ENCODE measurements at places on chromosomes 16 and 17. TPM values are rescaled to one million over a fixed set of nuclear protein-coding genes. Genes with fewer than 3 reads are reported as not detected.
A peak's percentile ranks its signal among the peaks of the same experiment; 100 is the strongest.

GRCh38 chr16:5036228-5037156 lies 2.8 kb upstream of the NAGPA start:
- peaks cover 50% of the 10 kb centered on the region for H3K4me1 ChIP-seq
- no peaks in the 10 kb centered on the region for H3K27me3 ChIP-seq
- peak overlapping the region; percentile 39 for H3K27ac ChIP-seq
- no peak overlapping the region for H3K4me3 ChIP-seq
- peaks cover 3% of the 10 kb centered on the region for H3K36me3 ChIP-seq

DNA sequence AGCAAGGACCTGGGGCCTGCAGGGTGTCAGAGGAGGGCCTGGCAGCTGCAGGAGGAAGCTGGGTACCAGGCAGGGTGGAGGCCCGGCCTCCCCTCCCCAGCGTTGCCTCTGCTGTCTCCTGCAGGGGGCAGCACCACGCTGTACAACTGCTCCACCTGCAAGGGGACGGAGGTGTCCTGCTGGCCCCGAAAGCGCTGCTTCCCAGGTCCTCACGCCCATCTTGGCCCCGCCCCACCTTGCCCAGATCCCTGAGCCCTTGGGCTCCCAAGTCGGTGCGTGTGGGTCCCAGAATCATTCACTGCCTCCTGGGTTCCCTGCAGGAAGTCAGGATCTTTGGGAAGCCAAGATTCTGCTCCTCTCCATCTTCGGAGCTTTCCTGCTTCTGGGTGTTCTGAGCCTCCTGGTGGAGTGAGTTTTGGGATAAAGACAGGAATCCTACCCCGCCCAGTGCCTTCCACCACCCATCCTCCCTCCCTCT lies 1.2 kb downstream of the TMEM95 start:
- H3K4me1 ChIP-seq, result peaks cover 41% of the 10 kb centered on the region
- no peak overlapping the region for H3K27ac ChIP-seq
- H3K4me3 ChIP-seq, result no peak overlapping the region
- peak; percentile 89 for DNase-seq
- no peaks in the 10 kb centered on the region for H3K27me3 ChIP-seq
- H3K36me3 ChIP-seq, result no peaks in the 10 kb centered on the region

- H3K27ac ChIP-seq, result peak overlapping the region; percentile 49
- H3K4me1 ChIP-seq, result peaks cover 49% of the 10 kb centered on the region
- peak; percentile 84 for DNase-seq
- no peaks in the 10 kb centered on the region for H3K36me3 ChIP-seq
These were observed 51.6 kb downstream of the ACTG1 start for GRCh38 chr17:81460856-81461460.

DNA sequence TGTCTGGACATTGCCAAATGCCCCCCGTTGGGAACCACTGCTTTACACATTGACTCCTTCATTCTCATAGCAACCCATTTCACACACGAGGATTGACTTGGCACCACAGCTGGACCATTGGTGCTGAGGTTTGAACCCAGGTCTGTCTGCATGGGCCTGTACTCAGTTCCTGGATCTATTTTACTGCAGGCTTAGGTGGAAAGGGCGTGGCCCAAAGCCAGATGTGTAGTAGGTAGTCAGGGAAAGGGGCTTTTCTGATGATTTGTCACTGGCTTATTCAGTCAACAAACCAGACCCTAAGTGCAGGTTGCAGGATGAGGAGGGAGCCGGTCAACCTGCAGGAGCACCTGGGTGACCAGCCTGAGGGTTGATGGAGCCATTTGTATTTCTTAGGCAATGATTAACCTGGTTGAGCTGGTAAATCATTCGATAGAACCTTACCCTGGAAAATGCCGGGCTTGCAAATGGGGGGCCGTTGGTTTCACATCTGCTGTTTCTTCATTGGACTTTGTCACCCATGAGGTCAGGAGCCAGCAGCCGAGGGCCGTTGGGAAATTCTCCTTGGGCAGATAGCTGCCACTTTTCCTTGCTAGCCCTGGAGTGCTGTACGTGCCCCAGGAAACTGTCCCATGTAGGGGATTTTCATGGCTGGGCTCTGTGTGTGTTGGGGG lies 104.4 kb downstream of the CMIP start:
- H3K4me3 ChIP-seq, result no peak overlapping the region
- no peak for DNase-seq
- H3K27ac ChIP-seq, result peak overlapping the region; percentile 23
- no peaks in the 10 kb centered on the region for H3K36me3 ChIP-seq

DNA sequence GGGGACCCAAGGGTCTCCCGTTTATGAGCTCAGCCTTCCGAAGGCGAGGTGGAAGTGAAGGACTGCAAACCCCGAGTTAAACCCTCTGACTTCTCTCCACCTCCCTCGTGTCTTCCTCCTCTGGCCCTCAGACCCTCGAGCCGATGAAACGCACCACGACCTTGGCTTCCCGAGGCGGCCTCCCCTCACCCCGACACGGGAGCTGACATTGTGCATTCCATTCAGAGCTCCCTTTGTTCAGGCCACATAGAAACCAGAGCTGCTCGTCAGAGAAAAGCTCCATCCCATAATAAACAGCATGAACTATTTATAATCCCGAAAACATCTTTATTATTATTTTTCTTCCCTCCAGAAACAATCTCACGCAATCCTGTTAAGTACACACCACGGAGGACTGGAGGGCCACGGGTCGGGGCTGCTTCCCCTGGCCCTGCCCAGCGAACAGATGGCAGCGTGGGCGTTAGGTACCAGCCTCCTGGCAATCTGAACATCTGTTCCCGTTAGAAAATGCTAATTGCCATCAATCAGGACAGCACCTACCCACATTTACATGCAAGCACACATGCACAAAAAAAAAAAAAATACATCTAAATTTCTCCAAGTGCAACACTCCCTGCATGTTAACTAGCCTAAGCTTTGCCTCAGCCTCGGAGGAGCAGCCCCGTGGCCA lies 145.7 kb downstream of the RBFOX3 start:
- peak; percentile 48 for DNase-seq
- no peaks in the 10 kb centered on the region for H3K4me1 ChIP-seq
- peaks cover 22% of the 10 kb centered on the region for H3K27me3 ChIP-seq
- H3K27ac ChIP-seq, result no peak overlapping the region
- no peaks in the 10 kb centered on the region for H3K36me3 ChIP-seq

GRCh38 chr17:47427985-47428384 lies 102.9 kb upstream of the NPEPPS start:
- DNase-seq, result no peak
- peaks cover 12% of the 10 kb centered on the region for H3K27me3 ChIP-seq
- H3K4me1 ChIP-seq, result peaks cover 18% of the 10 kb centered on the region
- no peaks in the 10 kb centered on the region for H3K36me3 ChIP-seq
- no peak overlapping the region for H3K4me3 ChIP-seq

- peak overlapping the region; percentile 60 for H3K4me3 ChIP-seq
- no peaks in the 10 kb centered on the region for H3K36me3 ChIP-seq
- peaks cover 35% of the 10 kb centered on the region for H3K27me3 ChIP-seq
These were observed 812 bp upstream of the MYOCD start for GRCh38 chr17:12664894-12665262.

DNA sequence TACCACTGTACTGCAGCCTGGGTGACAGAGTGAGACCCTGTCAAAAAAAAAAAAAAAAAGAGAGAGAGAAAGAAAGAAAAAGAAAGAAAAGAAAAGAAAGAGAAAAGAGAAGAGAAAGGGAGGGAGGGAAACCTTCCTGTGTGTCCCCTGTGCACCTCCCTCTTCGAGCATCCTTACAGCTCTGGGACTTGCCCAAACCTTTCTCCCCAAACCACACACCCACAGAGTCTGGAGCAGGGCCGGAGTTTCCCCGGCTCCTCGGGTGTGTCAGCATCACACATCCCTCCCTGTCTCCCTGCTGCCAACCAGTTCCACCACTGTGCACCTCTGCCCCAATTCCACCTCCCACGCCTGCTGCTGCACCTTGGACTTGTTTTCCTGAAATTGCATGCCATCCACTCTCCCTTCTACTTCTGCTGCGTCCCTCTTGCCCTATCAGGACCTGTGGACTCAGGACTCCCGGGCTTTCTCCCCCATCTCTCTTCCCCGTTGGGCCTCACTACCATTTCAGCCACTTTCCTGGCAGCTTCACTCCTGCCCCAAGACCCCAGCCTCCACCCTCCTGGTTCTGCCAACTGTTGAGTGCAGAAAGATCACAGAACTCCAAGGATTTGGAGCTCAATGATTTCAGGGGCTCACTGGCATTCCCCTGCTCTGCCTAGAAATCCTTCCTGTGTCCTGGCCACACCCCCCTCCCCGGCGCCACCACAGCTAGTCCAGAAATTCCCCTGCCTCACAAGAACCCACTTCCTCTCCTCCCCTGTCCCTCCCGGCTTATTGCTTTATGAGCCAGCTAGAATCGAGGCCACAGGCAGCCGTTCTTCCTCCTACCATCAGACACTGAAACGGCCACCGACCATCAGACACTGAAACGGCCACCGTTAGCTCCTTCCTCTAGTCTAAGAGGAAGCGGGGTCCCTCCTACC lies 3.7 kb upstream of the CDK3 start:
- DNase-seq, result peak; percentile 88
- peaks cover 40% of the 10 kb centered on the region for H3K36me3 ChIP-seq
- peak overlapping the region; percentile 59 for H3K27ac ChIP-seq
- peaks cover 39% of the 10 kb centered on the region for H3K4me1 ChIP-seq
- no peak overlapping the region for H3K4me3 ChIP-seq
- H3K27me3 ChIP-seq, result no peaks in the 10 kb centered on the region

GRCh38 chr16:68361485-68361884 lies 50.7 kb downstream of the PRMT7 start:
- H3K36me3 ChIP-seq, result peaks cover 72% of the 10 kb centered on the region
- peaks cover 11% of the 10 kb centered on the region for H3K4me1 ChIP-seq
- H3K4me3 ChIP-seq, result no peak overlapping the region
- no peak for DNase-seq
- peaks cover 30% of the 10 kb centered on the region for H3K27me3 ChIP-seq

GRCh38 chr17:63998050-63998720 lies at the start of gene PRR29:
Gene PRR29, plus strand, starts transcription at chr17:63998351. Its CDS starts 14 bp downstream, at chr17:63998365.
- peak within 1 kb of the TSS; percentile 50 for H3K4me3 ChIP-seq
- no peaks in the 10 kb centered on the region for H3K27me3 ChIP-seq
- peaks cover 4% of the 10 kb centered on the region for H3K36me3 ChIP-seq

GRCh38 chr16:28835864-28836760 lies 10.0 kb downstream of the TUFM start:
- H3K27ac ChIP-seq, result no peak overlapping the region
- no peaks in the 10 kb centered on the region for H3K27me3 ChIP-seq
- H3K4me1 ChIP-seq, result no peaks in the 10 kb centered on the region
- H3K4me3 ChIP-seq, result no peak overlapping the region
- DNase-seq, result no peak

DNA sequence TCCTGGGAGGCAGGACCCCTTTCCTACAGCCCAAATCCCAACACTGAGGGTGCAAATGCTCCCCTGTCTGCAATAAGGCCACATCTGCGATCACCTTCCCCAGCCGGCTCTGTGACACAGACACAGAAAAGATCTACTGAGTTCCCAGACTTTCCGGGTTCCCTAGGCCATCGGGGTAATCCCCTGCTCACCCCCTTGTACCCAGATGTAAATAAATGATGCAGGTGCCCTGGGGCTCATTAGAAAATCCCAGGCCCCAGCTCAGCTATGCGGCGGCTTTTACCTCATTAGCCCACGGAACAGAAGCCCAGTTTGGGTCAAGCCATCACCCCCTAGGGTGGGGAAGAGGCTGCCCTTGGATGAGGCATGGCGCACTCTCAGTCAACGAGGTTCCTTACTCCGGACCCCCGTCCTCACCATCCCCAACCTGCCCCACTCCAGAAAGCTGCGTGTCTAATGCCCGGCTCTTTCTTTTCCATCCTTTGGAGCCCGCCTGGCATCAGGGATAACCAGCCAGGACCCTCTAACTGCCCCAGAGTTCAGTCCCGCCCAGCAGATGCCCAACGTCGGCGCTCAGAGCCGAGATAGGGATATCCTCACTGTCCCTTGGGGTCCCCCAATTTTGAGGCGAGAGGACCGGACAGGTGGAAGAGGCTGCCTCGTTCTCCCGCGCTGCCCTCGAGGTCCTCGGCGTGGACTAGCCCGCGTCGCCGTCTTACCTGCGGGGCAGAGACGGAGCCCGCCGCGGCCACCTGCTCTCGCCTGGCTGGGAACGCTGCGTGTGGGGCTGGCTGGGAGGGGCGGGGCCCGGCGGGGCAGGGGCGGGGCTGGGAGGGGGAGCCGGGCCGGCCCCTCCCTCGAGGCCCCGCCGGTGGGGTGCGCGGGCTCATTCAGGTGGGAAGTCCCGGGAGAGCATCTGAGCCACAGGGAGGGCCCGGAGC lies at the start of gene ZNF385C:
Gene ZNF385C (minus strand): TSS at position 783 of the 941 bp plus-strand sequence. CDS start 35,417 bp downstream, outside the sequence.
- peak within 1 kb of the TSS; percentile 17 for H3K4me3 ChIP-seq
- H3K36me3 ChIP-seq, result peaks cover 4% of the 10 kb centered on the region
- no peak within 1 kb of the TSS for H3K27ac ChIP-seq
- no peaks in the 10 kb centered on the region for H3K27me3 ChIP-seq
- peak; percentile 41 for DNase-seq

- H3K4me1 ChIP-seq, result peaks cover 19% of the 10 kb centered on the region
- H3K36me3 ChIP-seq, result peaks cover 6% of the 10 kb centered on the region
- H3K27me3 ChIP-seq, result no peaks in the 10 kb centered on the region
These were observed 100.0 kb upstream of the CREBBP start for GRCh38 chr16:3980253-3981111.

RPRML gene
- not detected for total RNA-seq

FNDC8 gene
- not detected for total RNA-seq

PIK3R5 gene
- total RNA-seq, result 18.8 TPM

BAHCC1 gene
- 10.3 TPM for total RNA-seq

KCNJ16 gene
- total RNA-seq, result 12.9 TPM

DHRS7B gene
- total RNA-seq, result 32.9 TPM

ZNF385C gene
- total RNA-seq, result 0.87 TPM

IL17C gene
- total RNA-seq, result not detected

EMP2 gene
- 43.3 TPM for total RNA-seq

TMEM107 gene
- total RNA-seq, result 23.9 TPM

KRTAP9-8 gene
- not detected for total RNA-seq

ZFHX3 gene
- total RNA-seq, result 13.6 TPM

CETP gene
- total RNA-seq, result not detected

MAPT gene
- total RNA-seq, result not detected

All from stomach (tissue), 19 donors.